ENCODE measurements at places on chromosomes 3 and 15. TPM values are rescaled to one million over a fixed set of nuclear protein-coding genes. Genes with fewer than 3 reads are reported as not detected.

GRCh38 chr3:143447491-143447890 lies 327.9 kb downstream of the CHST2 start:
- no peak overlapping the region for H3K4me3 ChIP-seq
- DNase-seq, result no peak

DNA sequence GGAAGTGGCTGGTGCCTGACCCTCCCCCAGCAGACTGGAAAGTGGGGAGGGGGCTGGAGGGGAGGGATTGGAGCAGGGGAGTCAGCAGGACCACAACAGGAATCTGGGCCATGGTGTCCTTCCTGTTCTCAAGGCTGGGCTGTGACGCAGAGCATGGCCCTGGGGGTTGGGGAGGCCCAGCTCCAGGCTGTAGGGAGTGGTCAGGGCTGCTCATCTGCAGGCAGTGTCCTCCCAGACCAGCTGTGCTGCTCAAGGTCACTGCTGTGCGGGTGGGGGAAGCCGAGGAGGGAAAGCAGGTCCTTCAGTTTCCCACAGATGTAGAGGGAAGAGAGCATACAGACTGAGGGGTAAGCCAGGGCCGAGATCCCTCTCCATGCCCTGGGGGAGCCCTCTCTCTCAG lies 40.7 kb downstream of the CYP11A1 start:
- no peak overlapping the region for H3K27ac ChIP-seq
- no peak for DNase-seq
- peaks cover 19% of the 10 kb centered on the region for H3K4me1 ChIP-seq
- H3K27me3 ChIP-seq, result peaks cover 2% of the 10 kb centered on the region
- H3K36me3 ChIP-seq, result no peaks in the 10 kb centered on the region

GRCh38 chr3:61146010-61146890 lies 105.0 kb downstream of the FHIT start:
- H3K36me3 ChIP-seq, result no peaks in the 10 kb centered on the region
- H3K4me3 ChIP-seq, result no peak overlapping the region
- no peaks in the 10 kb centered on the region for H3K27me3 ChIP-seq

DNA sequence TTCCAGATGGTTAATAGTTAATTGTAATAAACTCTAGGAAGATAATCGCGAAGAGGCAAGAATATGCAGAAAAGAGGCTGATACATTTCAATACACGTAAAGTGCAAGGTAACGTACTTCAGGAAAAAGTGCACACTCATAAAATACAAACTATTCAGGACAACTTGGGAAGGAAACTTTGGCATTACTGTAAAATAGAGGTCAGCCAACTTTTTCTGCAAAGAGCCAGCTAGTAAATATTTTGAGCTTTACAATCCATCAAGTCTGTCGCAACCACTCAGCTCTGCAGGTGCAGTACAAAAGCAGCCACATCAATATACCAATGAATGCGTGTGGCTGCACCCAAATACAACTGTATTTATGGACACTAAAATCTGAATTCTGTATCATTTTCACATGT lies 51.6 kb upstream of the THUMPD3 start:
- no peak for DNase-seq
- no peaks in the 10 kb centered on the region for H3K4me1 ChIP-seq
- no peak overlapping the region for H3K27ac ChIP-seq
- peaks cover 4% of the 10 kb centered on the region for H3K27me3 ChIP-seq

Gene MYO5C
- total RNA-seq, result 1.3 TPM

Gene CNTN6
- not detected for total RNA-seq

Measured in activated CD8-positive, alpha-beta memory T cell treated with anti-CD3 and anti-CD28 coated beads, Interleukin-2, amount 10 ng/mL, durations not matched to agents 7 days and 5 days (primary cell).